CD4-positive, alpha-beta T cell treated with Interferon alpha-2 for 1 hour (primary cell): ENCODE measurements at places on chromosomes 4 and X.

DNA sequence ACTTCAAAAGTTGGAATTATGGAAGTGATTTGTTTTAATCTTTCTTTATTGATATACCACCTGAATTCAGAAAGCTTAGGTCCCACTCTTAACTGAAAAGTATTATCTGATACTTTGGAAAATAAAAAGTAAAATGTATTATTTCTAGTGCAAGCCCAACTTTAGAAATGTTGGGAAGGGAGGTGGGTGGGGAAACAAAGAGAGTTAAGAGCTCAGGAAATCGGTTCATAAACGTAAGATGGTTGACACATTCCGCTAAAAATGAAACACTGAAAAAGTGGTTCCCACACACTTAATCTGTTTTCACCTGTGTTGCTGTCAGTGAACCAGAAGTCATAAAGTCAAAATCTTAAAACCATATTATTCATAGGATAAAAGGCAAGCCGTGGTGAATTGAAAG is 237.4 kb downstream of the BANK1 start:
- DNase-seq: no peak

GRCh38 chr4:40881851-40882250 is 132.1 kb downstream of the NSUN7 start:
- DNase-seq: no peak

- DNase-seq: no peak
Measured at GRCh38 chrX:29435396-29435795, 780.0 kb upstream of the MAGEB2 start.

DNA sequence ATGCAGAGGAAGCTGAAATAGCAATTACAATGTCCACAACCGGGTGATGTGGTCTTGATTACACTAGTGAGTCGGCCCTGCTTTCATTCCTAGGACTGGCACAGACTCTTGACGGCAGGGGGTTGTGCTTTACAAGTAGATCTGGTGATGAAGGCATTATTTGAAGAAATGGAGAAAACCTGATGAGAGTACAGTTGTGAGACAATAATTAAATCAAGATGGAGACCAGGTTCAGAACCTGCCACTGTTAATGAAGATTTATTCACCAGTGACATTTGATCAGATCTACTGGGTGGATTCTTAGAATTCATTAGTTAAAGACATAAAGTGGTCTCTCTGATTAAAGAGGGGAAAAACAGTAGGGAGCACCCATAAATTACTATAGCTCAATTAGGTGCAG is 747.2 kb downstream of the STPG2 start:
- no peak for DNase-seq

DNA sequence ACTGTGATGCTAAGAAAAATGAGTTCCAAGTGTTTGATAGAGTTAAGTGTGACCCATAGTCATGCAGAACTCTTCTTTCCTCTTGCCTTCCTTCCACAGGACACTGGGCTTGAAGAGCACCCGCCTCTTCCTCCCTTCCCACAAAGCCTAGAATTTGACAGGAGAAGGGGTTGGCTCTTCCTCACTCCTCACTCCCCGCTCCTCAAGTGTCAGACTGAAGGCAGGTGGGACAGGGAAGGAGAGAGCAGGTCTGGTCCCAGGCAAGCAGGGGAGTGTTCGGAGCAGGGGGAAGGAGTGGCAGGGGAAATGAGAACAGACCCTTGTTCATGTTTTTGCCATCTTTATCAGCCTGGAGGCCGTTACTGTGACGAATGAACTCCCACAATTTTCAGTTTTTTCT is 10.7 kb downstream of the MAGED2 start:
- DNase-seq: no peak

DNA sequence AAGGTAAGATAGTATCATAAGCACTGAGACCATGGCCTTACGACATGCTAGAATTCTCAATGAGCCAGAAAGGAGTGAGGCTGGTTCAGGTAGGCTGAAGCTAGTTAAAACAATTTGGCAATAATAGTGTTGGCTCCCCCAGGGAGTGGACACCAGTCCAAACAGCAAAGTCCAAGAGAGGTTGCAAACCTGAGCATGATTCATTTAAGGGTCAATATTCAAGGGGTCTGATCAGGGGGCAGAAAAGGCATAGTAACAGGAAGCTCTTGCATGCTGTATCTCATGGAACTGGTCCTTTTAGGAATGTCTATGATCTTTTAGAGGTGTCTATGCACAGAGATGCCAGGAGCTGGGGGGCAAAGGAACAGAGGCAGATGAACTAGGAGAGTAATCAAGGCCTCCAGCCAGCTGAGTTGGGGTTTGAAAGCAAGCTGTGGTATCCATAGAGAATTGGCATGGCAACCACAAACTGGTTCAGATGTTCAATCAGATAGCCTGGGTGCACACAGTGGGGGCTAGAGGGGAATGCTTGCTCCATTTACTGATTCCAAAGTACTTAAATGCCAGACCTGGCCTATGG is 5.1 kb downstream of the GJB1 start:
- DNase-seq: no peak

GRCh38 chr4:148152868-148153625 is 289.2 kb downstream of the NR3C2 start:
- DNase-seq: no peak

DNA sequence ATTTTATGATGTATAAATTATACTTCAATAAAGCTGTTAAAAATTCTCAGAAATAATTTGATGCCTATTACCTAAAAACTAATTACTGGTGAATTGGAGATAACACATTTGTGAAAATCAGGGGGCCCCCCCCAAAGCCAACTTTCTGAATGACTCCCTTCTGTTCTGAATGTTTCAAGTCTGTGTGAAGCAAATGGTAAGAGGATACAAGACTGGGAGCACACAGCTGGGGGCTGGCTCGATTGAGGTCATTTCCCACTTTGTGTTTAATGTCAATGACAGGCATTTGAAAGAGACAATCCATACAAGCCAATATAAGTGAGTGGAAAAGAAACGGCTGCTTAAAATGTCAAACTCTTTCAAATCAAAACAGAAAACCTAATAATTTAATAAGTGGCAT is 155.8 kb downstream of the SH2D1A start:
- no peak for DNase-seq

DNA sequence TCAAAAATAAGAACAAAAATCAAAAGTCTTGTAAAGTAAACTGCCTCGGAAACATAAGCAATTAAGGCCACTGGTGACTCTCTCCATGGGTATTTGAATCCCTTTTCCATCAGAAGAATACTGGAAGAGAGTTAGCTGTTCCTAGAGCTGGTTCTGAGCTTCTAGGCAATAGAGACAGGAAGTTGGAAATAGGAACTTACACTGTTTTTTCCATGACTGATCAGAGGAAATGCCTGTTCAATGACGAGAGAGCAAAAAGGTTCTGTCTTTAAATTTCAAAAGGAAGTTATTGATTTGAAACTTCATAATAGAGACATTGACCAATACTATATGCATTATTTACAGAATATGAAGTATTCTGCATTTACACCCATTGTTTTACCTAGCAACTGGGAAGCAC is 503.5 kb upstream of the ARX start:
- no peak for DNase-seq
